ENCODE measurements at places on chromosomes 2 and 18. TPM values are rescaled to one million over a fixed set of nuclear protein-coding genes. Genes with fewer than 3 reads are reported as not detected.

MARCHF4 gene
- 4.7 TPM for total RNA-seq

DYTN gene
- total RNA-seq, result not detected

PLEKHH2 gene
- total RNA-seq, result 1.8 TPM

C1QL2 gene
- total RNA-seq, result not detected

KLF11 gene
- total RNA-seq, result 7.1 TPM

WIPF1 gene
- total RNA-seq, result 7.0 TPM

RRM2 gene
- 15.0 TPM for total RNA-seq

PLCD4 gene
- 1.3 TPM for total RNA-seq

COLEC11 gene
- 25.6 TPM for total RNA-seq

ICOS gene
- total RNA-seq, result not detected

BIN1 gene
- 39.7 TPM for total RNA-seq

SCTR gene
- total RNA-seq, result not detected

ABHD3 gene
- 7.5 TPM for total RNA-seq

DNAH6 gene
- under 0.01 TPM for total RNA-seq
